ENCODE measurements at places on chromosomes 1 and 21. TPM values are rescaled to one million over a fixed set of nuclear protein-coding genes. Genes with fewer than 3 reads are reported as not detected.

Gene CHRNB2
- 0.21 TPM for total RNA-seq

Gene IL22RA1
- total RNA-seq: 1.1 TPM

Gene MINDY1
- 15.8 TPM for total RNA-seq

Gene OR2T35
- total RNA-seq: not detected

Gene HES3
- not detected for total RNA-seq

Gene MCOLN2
- total RNA-seq: 22.5 TPM

Gene AK5
- 3.0 TPM for total RNA-seq

Gene GNG4
- 1.1 TPM for total RNA-seq

Gene RBM11
- 0.15 TPM for total RNA-seq

Gene C1orf105
- total RNA-seq: not detected

Gene TMEM50A
- 124 TPM for total RNA-seq

Gene NBPF20
- 3.5 TPM for total RNA-seq

Gene TAS1R1
- not detected for total RNA-seq

DNA sequence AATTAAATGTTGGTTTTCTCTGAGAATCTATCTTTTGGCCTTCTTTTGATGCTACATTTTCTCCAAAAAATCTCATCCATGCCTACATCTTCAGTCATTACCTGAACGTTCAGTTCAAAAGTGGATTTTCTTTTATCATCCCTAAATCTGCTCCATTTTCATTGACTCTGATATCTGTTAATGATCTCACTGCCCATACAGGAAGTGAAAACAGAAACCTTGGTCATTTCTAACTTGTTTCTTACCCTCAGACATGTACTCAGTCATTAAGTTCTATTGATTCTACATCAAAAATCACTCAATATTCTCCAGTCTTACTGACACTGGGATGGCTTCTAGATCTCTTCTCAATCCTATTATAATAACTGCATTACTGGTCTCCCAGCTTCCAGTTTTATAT is 22.7 kb downstream of the PRKACB start:
- H3K27ac ChIP-seq: 0 out of 2 replicates have a peak overlapping the region, but pooled peaks have one; percentile 8
- H3K4me3 ChIP-seq: no peak overlapping the region
- H3K27me3 ChIP-seq: no peaks in the 10 kb centered on the region
- no peaks in the 10 kb centered on the region for H3K36me3 ChIP-seq
- DNase-seq: no peak
- peaks cover 32% of the 10 kb centered on the region for H3K4me1 ChIP-seq

DNA sequence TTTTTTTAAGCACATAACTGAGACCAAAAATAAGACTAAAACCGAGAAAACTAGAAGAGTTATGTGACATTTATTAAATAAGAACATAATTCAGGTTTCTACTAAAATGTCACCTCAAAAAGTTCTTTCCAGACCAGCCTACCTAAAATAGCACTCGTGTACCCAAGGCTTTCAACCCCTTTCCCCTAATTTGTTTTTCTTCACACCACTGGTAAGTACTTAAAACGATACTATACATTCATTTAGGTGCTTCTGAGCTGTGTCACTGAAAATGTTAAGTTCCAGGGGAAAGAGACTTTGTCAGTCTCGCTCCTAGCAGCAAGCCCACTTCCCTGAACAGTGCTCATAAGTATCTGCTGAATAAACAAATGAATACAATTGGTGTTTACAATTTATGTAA is 6.8 kb downstream of the RRAGC start:
- H3K27ac ChIP-seq: no peak overlapping the region
- no peak overlapping the region for H3K4me3 ChIP-seq
- peaks cover 42% of the 10 kb centered on the region for H3K36me3 ChIP-seq
- peaks cover 6% of the 10 kb centered on the region for H3K4me1 ChIP-seq
- H3K27me3 ChIP-seq: no peaks in the 10 kb centered on the region

- H3K4me3 ChIP-seq: no peak overlapping the region
- DNase-seq: no peak
- 0 out of 2 replicates have a peak, but pooled peaks cover 2% of the 10 kb centered on the region for H3K27me3 ChIP-seq
- no peaks in the 10 kb centered on the region for H3K4me1 ChIP-seq
These were observed 207.6 kb upstream of the RAB4A start for GRCh38 chr1:229063154-229063773.

DNA sequence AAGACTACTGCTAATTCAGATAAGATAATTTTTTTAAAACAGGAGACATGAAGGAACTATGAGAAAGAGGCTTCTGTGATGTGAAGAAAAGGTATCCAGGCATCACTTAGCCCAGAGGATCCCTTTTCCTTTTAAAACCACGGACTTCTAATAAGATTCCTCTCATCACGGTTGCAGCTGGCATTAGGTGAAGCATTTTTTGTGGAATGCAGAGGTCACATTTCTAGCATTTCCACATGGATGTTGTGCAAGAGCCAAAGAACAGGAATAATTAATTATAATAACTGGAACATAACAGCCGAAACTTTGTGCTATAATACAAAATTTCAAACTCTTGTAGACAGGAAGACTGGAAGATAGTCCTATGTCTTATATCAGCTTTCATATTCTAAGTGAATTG is 27.6 kb downstream of the CYP2J2 start:
- H3K4me1 ChIP-seq: no peaks in the 10 kb centered on the region
- no peaks in the 10 kb centered on the region for H3K36me3 ChIP-seq
- H3K4me3 ChIP-seq: no peak overlapping the region
- DNase-seq: no peak
- no peak overlapping the region for H3K27ac ChIP-seq
- H3K27me3 ChIP-seq: peaks cover 4% of the 10 kb centered on the region

GRCh38 chr1:2425892-2426291 is 13.5 kb upstream of the PEX10 start:
- no peaks in the 10 kb centered on the region for H3K4me1 ChIP-seq
- H3K36me3 ChIP-seq: no peaks in the 10 kb centered on the region
- no peaks in the 10 kb centered on the region for H3K27me3 ChIP-seq
- H3K27ac ChIP-seq: no peak overlapping the region
- H3K4me3 ChIP-seq: no peak overlapping the region
- no peak for DNase-seq

GRCh38 chr21:41888749-41889376 is 9.7 kb upstream of the PRDM15 start:
- no peak overlapping the region for H3K4me3 ChIP-seq
- no peaks in the 10 kb centered on the region for H3K27me3 ChIP-seq
- DNase-seq: no peak

DNA sequence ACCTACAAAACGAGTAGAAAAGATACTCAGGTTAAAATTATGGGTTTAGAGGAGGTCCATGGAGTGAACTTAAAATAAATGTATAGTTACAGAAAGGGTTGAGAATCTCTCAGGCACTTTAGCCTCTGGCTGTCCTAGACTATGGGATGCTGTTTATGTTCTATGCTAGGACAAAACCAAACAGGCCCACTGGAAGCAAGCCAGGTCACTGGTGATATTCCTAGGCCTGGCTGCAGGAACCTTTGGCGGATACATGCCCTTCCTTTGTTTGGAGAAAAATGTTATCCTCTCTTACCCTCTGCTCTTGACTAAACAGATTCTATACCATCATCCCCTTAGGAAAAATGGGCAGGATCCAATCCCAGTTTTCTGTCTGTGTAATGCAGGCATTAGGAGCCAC is 90.7 kb upstream of the DUSP10 start:
- no peak overlapping the region for H3K27ac ChIP-seq
- H3K4me1 ChIP-seq: no peaks in the 10 kb centered on the region
- no peak for DNase-seq
- H3K4me3 ChIP-seq: no peak overlapping the region
- no peaks in the 10 kb centered on the region for H3K27me3 ChIP-seq

- no peaks in the 10 kb centered on the region for H3K27me3 ChIP-seq
- H3K36me3 ChIP-seq: peaks cover 2% of the 10 kb centered on the region
- no peak overlapping the region for H3K4me3 ChIP-seq
- H3K4me1 ChIP-seq: no peaks in the 10 kb centered on the region
These were observed 12.1 kb downstream of the NDUFV3 start for GRCh38 chr21:42905195-42905594.

- H3K27ac ChIP-seq: peak overlapping the region; percentile 91
- no peaks in the 10 kb centered on the region for H3K27me3 ChIP-seq
- DNase-seq: no peak
These were observed 646 bp downstream of the IER5 start for GRCh38 chr1:181089017-181089675.

- no peaks in the 10 kb centered on the region for H3K27me3 ChIP-seq
- H3K27ac ChIP-seq: no peak overlapping the region
- no peak overlapping the region for H3K4me3 ChIP-seq
- no peak for DNase-seq
- H3K4me1 ChIP-seq: no peaks in the 10 kb centered on the region
- H3K36me3 ChIP-seq: no peaks in the 10 kb centered on the region
These were observed 44.4 kb upstream of the B3GALT5 start for GRCh38 chr21:39568361-39568760.

GRCh38 chr1:10325521-10325920 is 73.3 kb upstream of the PGD start:
- no peaks in the 10 kb centered on the region for H3K4me1 ChIP-seq
- H3K36me3 ChIP-seq: no peaks in the 10 kb centered on the region
- H3K27ac ChIP-seq: no peak overlapping the region
- DNase-seq: no peak
- no peaks in the 10 kb centered on the region for H3K27me3 ChIP-seq
- H3K4me3 ChIP-seq: no peak overlapping the region

- H3K4me1 ChIP-seq: no peaks in the 10 kb centered on the region
- no peaks in the 10 kb centered on the region for H3K36me3 ChIP-seq
- H3K4me3 ChIP-seq: no peak overlapping the region
- no peak for DNase-seq
These were observed 96.9 kb upstream of the WLS start for GRCh38 chr1:68329096-68329835.

DNA sequence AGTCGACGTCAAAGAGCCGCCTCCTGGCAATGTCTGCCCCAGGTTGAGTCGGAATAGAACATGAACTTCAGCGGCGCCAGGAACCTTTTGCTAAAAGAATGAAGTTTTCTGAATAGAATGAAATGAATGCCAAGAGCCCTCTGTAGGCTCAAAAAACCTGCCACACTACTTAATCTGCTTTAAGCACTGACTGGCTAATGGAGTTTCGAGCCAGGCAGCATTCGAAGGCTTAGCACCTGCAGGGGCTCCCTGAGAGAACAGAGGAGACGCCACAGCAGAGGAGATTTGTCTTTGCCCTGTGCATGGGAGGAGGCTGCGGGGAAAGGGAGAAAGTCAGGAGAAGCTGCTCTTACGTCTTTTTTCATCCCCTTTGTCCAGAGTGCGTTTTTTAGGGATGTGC is 641.7 kb downstream of the AJAP1 start:
- no peak overlapping the region for H3K27ac ChIP-seq
- no peaks in the 10 kb centered on the region for H3K4me1 ChIP-seq
- H3K4me3 ChIP-seq: no peak overlapping the region
- no peaks in the 10 kb centered on the region for H3K36me3 ChIP-seq
- peaks cover 3% of the 10 kb centered on the region for H3K27me3 ChIP-seq

- H3K36me3 ChIP-seq: no peaks in the 10 kb centered on the region
- no peaks in the 10 kb centered on the region for H3K4me1 ChIP-seq
- H3K27ac ChIP-seq: no peak overlapping the region
- DNase-seq: no peak
- no peak overlapping the region for H3K4me3 ChIP-seq
These were observed 13.1 kb downstream of the ACTA1 start for GRCh38 chr1:229420765-229421164.

DNA sequence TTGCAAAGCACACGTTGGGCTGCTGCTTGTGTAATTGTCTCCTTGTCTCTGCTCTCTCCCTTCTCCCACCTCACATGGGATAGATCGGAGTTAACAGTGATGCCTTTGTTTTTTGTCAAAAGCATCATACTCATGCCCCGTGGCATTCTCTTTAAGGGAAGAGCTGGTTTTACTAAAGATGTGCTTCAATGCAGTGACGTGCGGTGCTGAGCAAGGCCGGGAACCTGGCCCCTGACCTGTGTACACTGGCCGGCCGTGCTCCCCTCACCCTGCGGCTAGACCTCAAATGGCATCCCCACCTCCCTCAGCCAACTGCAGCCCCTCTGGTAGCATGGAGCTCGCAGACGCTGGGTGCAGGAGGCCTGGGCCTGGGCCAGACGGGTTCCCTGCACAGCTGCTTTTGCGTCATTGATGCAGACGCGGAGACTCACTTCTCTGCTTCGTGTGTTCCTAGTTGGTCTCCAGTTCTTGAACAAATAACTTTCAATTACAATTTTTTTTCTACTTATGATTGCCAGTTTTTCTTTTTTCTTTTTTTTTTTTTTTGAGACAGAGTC is 19.9 kb downstream of the AGPAT3 start:
- H3K27ac ChIP-seq: no peak overlapping the region
- H3K4me1 ChIP-seq: no peaks in the 10 kb centered on the region
- H3K27me3 ChIP-seq: no peaks in the 10 kb centered on the region

DNA sequence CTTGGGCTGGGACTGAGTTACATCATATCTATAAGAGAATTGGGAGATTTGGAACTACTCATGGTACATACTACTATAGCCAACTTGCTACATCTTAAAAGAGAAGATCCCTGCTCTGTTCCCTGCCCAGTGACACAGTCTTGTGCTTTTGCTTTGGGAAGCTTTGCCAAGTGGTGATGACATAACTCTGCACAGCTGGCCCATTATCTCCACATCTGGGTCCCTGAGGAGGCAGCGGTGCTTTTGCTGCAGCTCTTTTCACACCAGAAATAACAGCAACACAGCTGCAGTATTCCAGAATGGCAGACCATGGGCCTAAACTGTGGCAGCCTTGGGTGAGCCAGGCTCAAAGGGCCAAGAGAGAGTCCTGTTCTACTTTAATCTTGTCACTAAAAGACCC is 296.0 kb downstream of the HHAT start:
- no peaks in the 10 kb centered on the region for H3K36me3 ChIP-seq
- H3K4me3 ChIP-seq: no peak overlapping the region
- no peak overlapping the region for H3K27ac ChIP-seq

Measured in Panc1 (cell line).